Naive thymus-derived CD4-positive, alpha-beta T cell (primary cell): ENCODE measurements at places on chromosomes 3 and 15.

- H3K27me3 ChIP-seq, result no peaks in the 10 kb centered on the region
- no peaks in the 10 kb centered on the region for H3K36me3 ChIP-seq
- no peak for DNase-seq
- H3K4me3 ChIP-seq, result no peak overlapping the region
- H3K27ac ChIP-seq, result no peak overlapping the region
Observed at GRCh38 chr3:98855806-98856400, 45.6 kb downstream of the DCBLD2 start.

DNA sequence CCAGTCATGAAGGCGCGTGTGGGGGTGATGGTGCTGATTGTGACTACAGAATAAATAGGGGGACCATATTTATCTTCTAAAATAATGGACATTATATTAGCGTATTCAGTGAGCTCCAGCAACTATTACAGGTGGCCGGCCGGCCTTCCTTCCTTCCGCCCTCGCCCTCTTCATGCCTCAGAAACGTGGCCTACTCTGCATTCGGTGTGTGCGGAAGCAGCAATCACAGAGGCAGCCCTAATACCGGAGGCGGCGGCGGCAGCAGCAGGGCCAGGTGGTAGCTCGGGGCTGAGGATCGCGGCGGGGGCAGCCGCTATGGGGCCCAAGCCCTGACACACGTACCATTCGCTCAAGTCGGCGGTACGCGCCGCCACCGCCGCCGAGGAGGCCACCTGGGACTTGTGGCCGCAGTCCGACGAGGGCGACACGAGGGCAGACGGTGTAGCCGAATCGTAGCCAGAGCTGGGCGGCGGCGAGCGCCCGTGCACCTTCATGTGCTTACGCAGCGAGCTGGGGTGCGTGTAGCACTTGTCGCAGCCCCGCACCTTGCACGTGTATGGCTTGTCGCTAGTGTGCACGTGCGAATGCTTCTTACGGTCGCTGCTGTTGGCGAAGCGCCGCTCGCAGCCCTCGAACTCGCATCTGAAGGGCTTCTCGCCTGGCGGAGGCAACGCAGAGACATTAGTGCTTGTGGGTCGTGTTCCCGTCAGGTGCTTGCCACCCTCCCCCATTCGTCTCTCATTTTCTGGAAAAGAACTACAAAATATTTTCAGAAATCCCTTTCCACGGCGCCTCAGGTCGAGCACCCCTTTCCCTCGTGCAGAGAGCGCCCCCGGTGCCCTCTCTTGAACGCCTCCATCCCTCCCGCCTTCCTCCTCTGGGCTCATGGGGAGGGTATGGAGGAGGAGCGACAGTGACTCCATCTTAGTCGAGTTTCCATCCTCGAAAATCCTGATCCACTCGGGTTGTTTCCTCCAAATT is 15.5 kb downstream of the ZIC4 start:
- no peak for DNase-seq
- no peak overlapping the region for H3K4me3 ChIP-seq
- no peak overlapping the region for H3K27ac ChIP-seq
- H3K27me3 ChIP-seq, result peaks cover 20% of the 10 kb centered on the region
- no peaks in the 10 kb centered on the region for H3K36me3 ChIP-seq

GRCh38 chr15:76431971-76432370 is 95.4 kb downstream of the ISL2 start:
- no peak for DNase-seq
- no peaks in the 10 kb centered on the region for H3K4me1 ChIP-seq
- no peak overlapping the region for H3K4me3 ChIP-seq
- H3K36me3 ChIP-seq, result peaks cover 13% of the 10 kb centered on the region
- no peak overlapping the region for H3K27ac ChIP-seq

- H3K36me3 ChIP-seq, result no peaks in the 10 kb centered on the region
- DNase-seq, result no peak
- no peak overlapping the region for H3K4me3 ChIP-seq
- no peaks in the 10 kb centered on the region for H3K27me3 ChIP-seq
- H3K4me1 ChIP-seq, result no peaks in the 10 kb centered on the region
Observed at GRCh38 chr15:50116477-50116876, 2.6 kb downstream of the ATP8B4 start.

DNA sequence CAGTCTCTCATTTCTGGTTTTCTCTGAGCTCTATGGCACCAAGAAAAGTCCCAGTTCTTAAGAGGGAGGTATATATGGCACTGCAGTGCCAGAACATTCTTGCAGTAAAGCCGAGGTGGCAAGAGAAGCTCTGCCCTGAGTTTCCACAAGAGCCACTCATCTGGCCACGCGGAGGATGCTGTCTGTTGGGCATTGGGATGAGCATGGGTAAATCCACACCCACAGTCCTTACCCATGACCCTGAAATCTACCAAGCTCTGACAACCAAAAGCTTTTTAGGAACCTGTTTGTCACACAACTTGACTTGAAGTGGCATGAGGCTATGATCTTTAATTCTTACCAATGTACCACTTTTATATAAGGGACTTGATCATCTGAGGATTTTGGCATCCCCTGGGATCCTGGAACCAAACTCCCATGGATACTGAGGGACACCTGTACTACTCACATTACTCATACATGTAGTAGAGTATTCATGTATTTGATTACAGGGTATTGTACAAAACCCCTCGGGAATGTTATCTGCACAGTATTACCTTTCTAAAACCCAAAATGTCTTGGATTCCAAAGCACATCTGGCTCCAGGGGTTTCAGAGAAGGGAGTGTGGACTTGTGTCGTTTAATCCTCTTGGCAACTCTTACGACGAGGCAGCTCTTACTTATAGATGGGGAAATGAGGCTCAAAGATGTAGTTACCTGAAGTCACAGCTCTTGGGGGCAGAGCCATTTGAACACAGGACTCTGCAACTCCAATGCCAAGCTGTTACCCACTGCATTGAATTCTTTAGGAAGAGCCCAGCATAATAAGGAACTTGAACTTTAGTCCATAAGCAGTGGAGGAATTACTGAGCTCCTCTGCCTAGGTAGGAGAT is 8.8 kb downstream of the RPL32 start:
- DNase-seq, result no peak
- peaks cover 11% of the 10 kb centered on the region for H3K36me3 ChIP-seq
- H3K4me1 ChIP-seq, result peaks cover 6% of the 10 kb centered on the region

GRCh38 chr3:160006282-160007163 is 17.9 kb downstream of the IL12A start:
- H3K27me3 ChIP-seq, result no peaks in the 10 kb centered on the region
- H3K4me3 ChIP-seq, result no peak overlapping the region
- no peaks in the 10 kb centered on the region for H3K4me1 ChIP-seq

DNA sequence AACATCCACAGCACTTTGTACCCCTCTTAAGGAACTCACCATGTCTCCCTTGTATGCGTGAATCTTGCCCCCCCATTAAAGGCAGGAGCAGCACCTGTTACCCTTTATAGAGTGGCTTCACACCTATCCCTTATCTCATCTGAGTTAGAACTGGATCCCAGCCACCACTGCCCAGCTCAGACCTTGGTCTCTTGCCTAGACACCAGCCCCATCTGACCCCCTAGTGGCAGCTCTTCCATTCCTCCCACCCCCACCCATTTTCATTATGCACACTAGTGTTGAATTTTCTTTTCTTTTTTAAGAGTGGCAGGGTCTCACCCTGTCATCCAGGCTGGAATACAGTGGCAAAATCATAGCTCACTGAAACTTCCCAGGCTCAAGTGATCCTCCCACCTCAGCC is 3.2 kb upstream of the ZFYVE19 start:
- no peak overlapping the region for H3K27ac ChIP-seq
- no peak overlapping the region for H3K4me3 ChIP-seq
- peaks cover 14% of the 10 kb centered on the region for H3K4me1 ChIP-seq
- no peak for DNase-seq
- H3K36me3 ChIP-seq, result peaks cover 14% of the 10 kb centered on the region

GRCh38 chr3:143590660-143591059 is 257.6 kb downstream of the SLC9A9 start:
- DNase-seq, result no peak
- no peak overlapping the region for H3K4me3 ChIP-seq
- H3K36me3 ChIP-seq, result no peaks in the 10 kb centered on the region

DNA sequence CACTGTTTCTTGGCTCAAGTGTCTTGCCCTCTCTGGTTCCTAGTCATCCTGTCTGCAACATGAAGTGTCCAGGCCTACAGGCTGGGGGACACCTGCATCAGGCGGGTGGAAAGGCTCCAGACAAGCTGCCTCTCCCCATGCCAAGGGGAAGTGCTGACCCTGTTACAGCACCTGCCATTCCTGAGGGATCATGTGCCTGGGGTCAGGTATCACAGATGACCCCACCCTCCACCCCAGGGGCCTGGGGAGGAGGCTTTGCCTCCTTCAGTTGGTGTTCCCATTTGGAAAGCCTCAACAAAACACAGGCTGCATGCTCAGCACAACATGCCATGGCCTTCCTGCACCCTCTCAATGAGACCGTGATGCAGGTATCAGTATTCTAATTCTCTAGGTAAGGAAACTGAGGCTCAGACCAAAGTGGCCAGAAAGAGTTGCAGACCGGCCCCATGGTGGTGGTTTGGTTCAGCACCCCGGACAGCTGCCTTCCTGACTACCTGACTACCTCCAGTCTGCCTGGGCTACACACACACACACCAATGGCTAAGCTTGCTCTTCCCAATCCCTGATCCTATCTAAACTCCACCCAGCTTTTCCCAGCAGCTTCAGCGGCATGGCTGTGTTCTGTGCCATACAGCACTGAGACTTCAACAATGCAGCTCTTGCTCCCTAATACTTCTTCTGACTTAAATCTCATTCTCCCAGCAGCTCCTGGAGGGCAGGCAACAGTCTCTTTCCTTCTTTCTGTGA is 69.7 kb upstream of the LINGO1 start:
- no peaks in the 10 kb centered on the region for H3K27me3 ChIP-seq
- no peaks in the 10 kb centered on the region for H3K4me1 ChIP-seq
- no peak overlapping the region for H3K27ac ChIP-seq
- H3K4me3 ChIP-seq, result no peak overlapping the region

- no peak for DNase-seq
- no peaks in the 10 kb centered on the region for H3K27me3 ChIP-seq
- no peaks in the 10 kb centered on the region for H3K4me1 ChIP-seq
- no peak overlapping the region for H3K4me3 ChIP-seq
- H3K36me3 ChIP-seq, result peaks cover 95% of the 10 kb centered on the region
Observed at GRCh38 chr15:63655683-63656372, 58.6 kb downstream of the FBXL22 start.

DNA sequence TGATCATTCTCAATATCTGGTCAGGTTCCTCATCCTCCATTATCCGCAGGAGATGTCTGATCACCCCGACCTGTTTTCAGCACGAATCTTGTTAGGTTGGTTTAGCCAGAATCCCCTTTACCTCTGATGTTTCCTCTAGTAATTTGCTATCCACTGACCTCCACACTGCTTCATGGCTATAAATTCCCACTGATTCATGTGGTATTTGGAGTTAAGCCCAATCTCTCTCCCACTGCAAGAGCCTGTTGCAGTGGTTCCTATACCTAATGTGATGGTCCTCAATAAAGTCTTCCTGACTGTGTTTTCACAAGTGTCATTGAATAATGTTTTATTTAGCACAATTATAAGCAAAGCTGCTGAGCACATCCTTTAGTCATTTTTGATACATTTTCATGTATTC is 124.8 kb upstream of the CNTN3 start:
- DNase-seq, result no peak
- no peak overlapping the region for H3K4me3 ChIP-seq
- H3K4me1 ChIP-seq, result no peaks in the 10 kb centered on the region
- H3K27me3 ChIP-seq, result no peaks in the 10 kb centered on the region
- no peaks in the 10 kb centered on the region for H3K36me3 ChIP-seq

- H3K4me1 ChIP-seq, result peaks cover 19% of the 10 kb centered on the region
- no peaks in the 10 kb centered on the region for H3K36me3 ChIP-seq
- H3K4me3 ChIP-seq, result no peak overlapping the region
- no peak for DNase-seq
- no peak overlapping the region for H3K27ac ChIP-seq
Observed at GRCh38 chr3:152389316-152389934, 120.7 kb downstream of the MBNL1 start.

- no peaks in the 10 kb centered on the region for H3K4me1 ChIP-seq
- no peak overlapping the region for H3K27ac ChIP-seq
- no peak overlapping the region for H3K4me3 ChIP-seq
- no peaks in the 10 kb centered on the region for H3K27me3 ChIP-seq
- H3K36me3 ChIP-seq, result no peaks in the 10 kb centered on the region
Observed at GRCh38 chr3:71570546-71570945, 13.0 kb downstream of the FOXP1 start.

DNA sequence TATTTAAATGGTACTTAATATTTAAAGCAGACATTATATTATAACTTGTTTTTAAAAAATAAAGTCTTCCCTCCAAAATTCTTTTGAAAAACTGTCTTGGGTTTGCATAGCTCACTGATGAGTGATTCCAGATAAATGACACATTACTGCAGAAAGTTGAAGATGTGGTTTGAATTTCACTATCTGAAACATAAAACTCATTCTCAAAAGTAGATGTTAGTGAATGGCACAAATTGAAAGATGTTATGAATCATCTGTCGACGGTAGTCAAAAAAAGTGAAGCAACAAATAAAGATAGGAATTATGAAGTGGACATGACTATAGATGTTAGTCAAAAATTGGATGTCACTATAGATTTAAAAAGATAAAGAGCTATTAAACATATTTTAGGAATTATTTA is 280.5 kb downstream of the GAP43 start:
- no peak for DNase-seq
- H3K4me1 ChIP-seq, result no peaks in the 10 kb centered on the region
- no peak overlapping the region for H3K4me3 ChIP-seq
- no peak overlapping the region for H3K27ac ChIP-seq

GRCh38 chr3:187005827-187006481 is 75.6 kb downstream of the ST6GAL1 start:
- no peaks in the 10 kb centered on the region for H3K27me3 ChIP-seq
- DNase-seq, result no peak
- H3K27ac ChIP-seq, result peak overlapping the region; percentile 36
- no peak overlapping the region for H3K4me3 ChIP-seq

GRCh38 chr3:140349938-140350337 is 327.9 kb upstream of the TRIM42 start:
- no peak overlapping the region for H3K4me3 ChIP-seq
- DNase-seq, result no peak
- H3K36me3 ChIP-seq, result no peaks in the 10 kb centered on the region
- H3K27me3 ChIP-seq, result no peaks in the 10 kb centered on the region
- H3K4me1 ChIP-seq, result no peaks in the 10 kb centered on the region

GRCh38 chr15:79779746-79780145 is 117.1 kb downstream of the MTHFS start:
- no peaks in the 10 kb centered on the region for H3K27me3 ChIP-seq
- DNase-seq, result no peak
- H3K27ac ChIP-seq, result no peak overlapping the region

DNA sequence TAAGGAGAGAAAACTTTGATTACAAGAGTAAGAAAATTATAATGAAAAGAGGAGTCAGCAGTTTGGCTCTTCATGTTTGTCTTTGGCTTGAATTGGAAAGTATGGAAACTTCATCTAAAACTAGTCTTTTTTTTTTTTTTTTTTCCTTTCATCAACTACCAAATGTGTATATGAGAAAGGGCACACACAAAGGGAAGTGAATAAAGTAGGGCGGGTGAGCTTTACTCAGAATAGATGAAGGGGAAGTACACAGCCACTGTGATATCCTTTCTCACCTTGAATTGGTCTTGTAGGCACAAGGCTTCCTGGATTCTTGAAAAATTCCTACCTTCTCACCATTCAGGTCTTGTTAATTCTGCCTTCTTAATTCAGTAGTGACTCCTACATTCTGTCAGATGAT is 652.3 kb upstream of the KCNMB2 start:
- H3K36me3 ChIP-seq, result no peaks in the 10 kb centered on the region
- no peak overlapping the region for H3K27ac ChIP-seq
- no peak for DNase-seq
- H3K4me3 ChIP-seq, result no peak overlapping the region
- H3K4me1 ChIP-seq, result no peaks in the 10 kb centered on the region

GRCh38 chr3:133856316-133856715 is 39.4 kb downstream of the RAB6B start:
- H3K36me3 ChIP-seq, result no peaks in the 10 kb centered on the region
- no peaks in the 10 kb centered on the region for H3K27me3 ChIP-seq
- H3K4me3 ChIP-seq, result no peak overlapping the region
- no peak for DNase-seq
